ENCODE measurements at places on chromosomes 2 and 18.

GRCh38 chr18:48297139-48297538 is 112.0 kb downstream of the ZBTB7C start:
- no peak overlapping the region for H3K27ac ChIP-seq
- H3K36me3 ChIP-seq: no peaks in the 10 kb centered on the region
- no peak overlapping the region for H3K4me3 ChIP-seq
- no peaks in the 10 kb centered on the region for H3K27me3 ChIP-seq
- no peak for DNase-seq

- H3K4me3 ChIP-seq: no peak overlapping the region
- H3K36me3 ChIP-seq: peaks cover 6% of the 10 kb centered on the region
- peaks cover 34% of the 10 kb centered on the region for H3K4me1 ChIP-seq
- H3K27ac ChIP-seq: no peak overlapping the region
These were observed 22.4 kb downstream of the TWSG1 start for GRCh38 chr18:9356976-9357375.

DNA sequence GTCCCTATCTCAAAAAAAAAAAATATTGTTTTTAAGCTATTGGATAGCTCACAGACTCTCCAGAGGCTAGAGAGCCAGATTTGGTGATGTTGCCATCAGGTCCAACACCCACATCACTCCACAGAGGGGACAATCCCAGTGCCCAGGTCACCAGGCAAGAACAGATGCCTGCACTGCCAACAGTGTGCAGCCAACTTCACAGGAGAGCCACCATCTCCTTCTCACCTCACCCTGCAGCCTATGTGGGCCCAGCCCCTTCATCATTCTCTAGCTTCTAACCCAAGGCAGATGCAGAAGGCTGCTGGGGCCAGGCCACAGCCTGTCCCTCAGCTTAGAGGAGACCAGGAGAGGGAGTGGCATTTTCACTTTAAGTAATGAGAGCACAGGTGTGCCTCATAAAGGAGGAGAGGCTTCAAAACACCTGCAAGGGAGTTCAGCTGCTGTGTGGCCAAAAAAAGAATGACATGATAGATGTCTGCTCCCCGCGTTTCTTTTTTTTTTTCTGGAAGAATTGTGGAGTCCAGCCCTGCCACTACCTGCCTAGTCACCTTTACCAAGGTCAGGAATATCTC is 98.0 kb upstream of the ZSWIM2 start:
- no peaks in the 10 kb centered on the region for H3K27me3 ChIP-seq
- H3K36me3 ChIP-seq: no peaks in the 10 kb centered on the region
- H3K4me1 ChIP-seq: peaks cover 5% of the 10 kb centered on the region

DNA sequence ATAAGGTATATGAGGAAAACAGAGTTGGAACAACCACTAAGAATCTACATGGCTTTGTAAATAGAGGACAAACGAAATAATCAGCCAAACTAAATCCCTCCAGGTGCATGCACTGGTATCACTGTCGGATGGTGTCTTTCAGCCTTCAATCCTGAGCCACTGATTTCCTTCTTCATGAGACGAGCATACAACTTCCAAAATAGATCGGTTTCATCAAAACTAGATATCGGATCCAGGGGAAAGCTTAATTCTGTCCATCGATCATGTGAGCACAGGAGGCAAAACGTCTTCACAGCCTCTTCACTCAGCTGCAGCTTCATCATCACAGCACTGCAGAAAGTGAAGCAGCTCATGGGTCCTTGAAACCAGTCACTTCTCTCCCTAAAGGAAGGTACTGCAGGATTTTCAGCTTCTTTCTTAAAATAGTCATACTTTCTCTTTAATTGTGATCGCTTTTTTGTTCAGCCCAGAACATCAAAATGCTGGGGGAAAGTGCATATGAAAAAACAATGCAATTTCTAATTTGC is 80.5 kb downstream of the DTNB start:
- H3K27me3 ChIP-seq: no peaks in the 10 kb centered on the region
- H3K4me1 ChIP-seq: no peaks in the 10 kb centered on the region
- peaks cover 2% of the 10 kb centered on the region for H3K36me3 ChIP-seq
- no peak overlapping the region for H3K4me3 ChIP-seq

DNA sequence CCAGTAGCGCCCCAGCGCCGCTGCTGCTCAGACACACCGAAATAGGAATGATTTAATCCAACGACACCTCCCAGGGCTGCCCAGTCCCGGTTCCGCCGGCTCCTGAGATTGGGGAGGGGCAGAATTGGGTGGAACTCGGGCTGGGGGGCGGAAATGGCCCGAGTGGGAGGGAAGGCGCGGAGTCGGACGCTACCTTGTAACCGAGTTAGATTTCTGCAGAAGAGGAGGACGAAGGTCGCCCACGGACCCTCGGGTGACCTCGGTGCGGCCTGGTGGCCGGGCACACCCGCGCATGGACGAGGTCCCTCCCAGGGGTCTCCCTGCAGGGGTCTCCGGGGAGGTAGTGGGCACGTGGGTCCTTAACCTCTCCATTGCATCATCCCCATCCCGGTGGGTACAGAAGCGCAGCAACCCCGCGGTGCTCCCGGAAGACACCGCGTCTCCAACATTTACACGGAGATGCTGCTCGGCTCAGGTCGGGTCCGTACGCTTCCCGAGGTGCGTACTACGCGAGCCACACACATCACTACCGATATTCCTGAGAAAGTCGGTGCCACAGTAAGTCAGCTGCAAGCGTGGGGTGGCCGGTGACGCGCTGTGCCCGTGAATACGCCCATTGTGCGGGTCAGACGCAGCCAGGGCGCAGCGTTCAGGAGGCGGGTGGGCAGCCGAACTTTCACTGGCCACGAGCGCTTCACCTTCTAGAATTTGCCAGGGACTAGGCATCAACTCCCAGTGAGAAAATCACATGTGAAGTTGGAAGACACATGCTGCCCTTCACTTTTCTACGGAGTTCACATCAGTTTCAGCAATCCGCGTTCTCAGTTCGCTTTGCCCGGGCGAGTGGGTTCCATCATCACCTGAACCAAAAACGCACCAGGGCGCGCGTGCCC is 3.0 kb downstream of the ZNF516 start:
- DNase-seq: peak; percentile 43
- H3K27ac ChIP-seq: peak overlapping the region; percentile 90

DNA sequence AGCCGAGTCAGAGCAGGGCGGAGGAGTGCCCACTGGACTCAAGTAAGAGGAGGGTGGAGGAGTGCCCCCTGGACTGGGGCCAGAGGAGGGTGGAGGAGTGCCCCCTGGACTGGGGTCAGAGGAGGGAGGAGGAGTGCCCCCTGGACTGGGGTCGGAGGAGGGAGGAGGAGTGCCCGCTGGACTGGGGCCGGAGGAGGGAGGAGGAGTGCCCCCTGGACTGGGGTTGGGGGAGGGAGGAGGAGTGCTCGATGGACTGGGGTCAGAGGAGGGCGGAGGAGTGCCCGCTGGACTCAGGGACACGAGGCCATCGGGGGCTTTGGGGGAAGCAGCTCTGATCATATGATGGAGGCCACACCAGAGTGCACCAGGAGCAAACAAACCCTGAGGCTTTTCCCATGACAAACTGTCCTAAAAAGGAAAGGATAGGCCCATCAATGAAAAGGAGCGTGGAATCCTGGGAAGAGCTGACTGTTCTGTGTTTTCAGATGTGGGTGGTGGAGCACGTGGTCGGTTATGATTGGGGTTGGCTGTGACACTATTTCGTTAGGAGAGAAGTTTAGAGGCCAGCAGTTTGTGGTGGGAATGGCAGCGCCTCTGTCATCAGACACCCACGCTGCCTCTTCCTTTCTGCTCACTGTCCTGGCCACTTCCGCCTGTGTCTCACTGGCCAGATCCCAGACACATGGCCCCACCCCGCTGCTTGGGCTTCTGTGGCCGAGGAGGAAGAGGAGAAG is 24.5 kb upstream of the HPCAL1 start:
- no peak for DNase-seq
- H3K27ac ChIP-seq: peak overlapping the region; percentile 66
- no peaks in the 10 kb centered on the region for H3K36me3 ChIP-seq

- DNase-seq: no peak
- no peak overlapping the region for H3K27ac ChIP-seq
- no peaks in the 10 kb centered on the region for H3K36me3 ChIP-seq
These were observed 163.3 kb upstream of the NABP1 start for GRCh38 chr2:191514613-191515012.

DNA sequence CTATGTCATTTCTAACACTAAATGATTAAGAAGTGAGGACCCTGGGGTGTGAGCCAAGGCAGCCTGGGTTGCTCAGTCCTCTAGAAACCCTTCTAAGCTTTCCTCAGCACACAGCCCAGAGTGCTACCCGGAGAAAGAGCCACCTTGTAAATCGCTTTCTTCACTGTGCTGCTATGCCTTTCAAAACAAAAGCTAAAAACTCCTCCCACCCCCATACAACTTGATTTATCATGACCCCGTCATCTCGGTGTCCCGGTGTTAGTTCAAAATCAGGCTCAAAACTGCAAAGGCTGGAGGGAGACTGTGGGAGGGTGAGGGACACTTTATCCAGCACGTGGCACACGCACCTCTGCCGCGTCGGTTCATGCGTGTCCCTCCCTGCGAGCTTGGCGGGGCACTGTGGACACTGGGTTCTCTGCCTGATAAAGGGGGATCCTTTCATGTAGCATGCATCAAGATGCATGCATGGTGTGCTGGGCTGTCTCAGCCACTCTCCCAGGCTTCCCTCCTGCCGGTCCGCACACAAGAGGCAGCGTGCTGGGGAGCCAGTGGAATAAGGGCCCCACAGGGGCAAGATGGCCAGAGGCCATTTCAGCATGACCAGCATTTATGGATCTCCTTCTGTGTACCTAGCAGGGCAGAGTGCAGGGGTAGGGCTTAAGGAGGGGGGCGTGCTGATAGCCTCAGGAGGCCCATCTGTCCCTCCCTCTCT is 170.4 kb downstream of the SMAD7 start:
- H3K4me3 ChIP-seq: no peak overlapping the region
- H3K27ac ChIP-seq: peak overlapping the region; percentile 68
- DNase-seq: peak; percentile 61
- H3K36me3 ChIP-seq: peaks cover 11% of the 10 kb centered on the region

- no peak overlapping the region for H3K27ac ChIP-seq
- no peak for DNase-seq
- no peaks in the 10 kb centered on the region for H3K36me3 ChIP-seq
- no peaks in the 10 kb centered on the region for H3K27me3 ChIP-seq
- H3K4me3 ChIP-seq: no peak overlapping the region
These were observed 319.9 kb upstream of the ACVR2A start for GRCh38 chr2:147524912-147525311.

GRCh38 chr2:34004936-34005335 is 405.8 kb upstream of the FAM98A start:
- no peaks in the 10 kb centered on the region for H3K36me3 ChIP-seq
- no peak for DNase-seq
- H3K27ac ChIP-seq: no peak overlapping the region
- H3K4me1 ChIP-seq: no peaks in the 10 kb centered on the region

DNA sequence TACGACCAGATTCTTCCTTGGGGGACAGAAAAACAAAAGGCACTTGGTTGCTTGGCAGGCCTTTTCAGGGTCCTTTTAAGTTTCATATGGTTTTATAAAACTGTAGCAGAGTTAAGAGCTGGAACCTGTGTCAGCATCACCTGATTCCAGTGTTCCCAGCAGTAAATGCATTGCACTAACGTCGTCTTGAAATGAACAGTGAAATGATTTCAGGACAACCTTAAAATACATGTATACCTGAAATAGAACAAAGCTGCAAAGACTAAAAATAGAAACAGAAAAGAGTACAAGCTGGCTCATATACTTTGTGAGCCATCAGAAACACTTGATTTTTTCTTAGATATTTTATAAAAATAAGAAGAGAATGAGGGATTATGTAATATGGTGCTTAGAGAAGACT is 51.9 kb downstream of the ACSL3 start:
- H3K4me1 ChIP-seq: peaks cover 88% of the 10 kb centered on the region
- no peak overlapping the region for H3K4me3 ChIP-seq

- peaks cover 9% of the 10 kb centered on the region for H3K4me1 ChIP-seq
- no peaks in the 10 kb centered on the region for H3K36me3 ChIP-seq
- no peak overlapping the region for H3K27ac ChIP-seq
- peaks cover 9% of the 10 kb centered on the region for H3K27me3 ChIP-seq
- no peak overlapping the region for H3K4me3 ChIP-seq
- no peak for DNase-seq
These were observed 1.6 kb upstream of the SLC5A7 start for GRCh38 chr2:107984707-107985106.

DNA sequence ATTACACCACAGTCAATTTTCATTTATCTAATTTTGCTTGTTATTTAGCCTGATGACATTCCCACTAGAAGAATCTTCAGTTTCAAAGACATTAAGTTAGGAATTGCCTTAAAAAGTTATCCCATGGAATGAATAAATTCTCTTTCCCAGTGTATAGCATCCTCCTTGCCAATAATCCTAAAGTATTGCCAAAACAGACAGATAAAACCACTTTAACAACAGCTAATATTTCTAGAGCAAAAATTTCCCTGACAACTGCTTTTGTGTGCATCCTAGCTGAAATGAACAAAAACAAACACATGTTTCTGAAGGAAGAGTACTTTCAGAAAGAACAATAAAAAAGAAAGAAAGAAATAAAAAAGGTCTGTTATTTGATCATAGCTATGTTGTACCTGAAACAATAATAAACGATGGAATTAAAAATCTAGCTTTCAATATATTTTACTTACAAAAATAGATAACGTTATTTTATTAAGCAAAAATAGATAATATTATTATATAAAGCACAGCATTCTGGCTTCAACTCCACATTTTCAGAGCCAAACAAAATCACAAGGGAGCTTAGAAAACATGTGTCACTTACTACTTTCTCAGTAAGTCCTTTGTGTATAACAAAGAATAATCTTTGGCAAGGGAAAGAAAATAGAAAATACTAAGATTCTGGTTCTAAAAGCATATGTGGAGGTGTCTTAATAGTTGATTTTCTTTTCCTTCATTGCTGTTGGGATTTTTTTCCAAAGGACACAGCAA is 939.0 kb upstream of the CRIM1 start:
- no peaks in the 10 kb centered on the region for H3K36me3 ChIP-seq
- DNase-seq: no peak
- H3K27me3 ChIP-seq: no peaks in the 10 kb centered on the region
- H3K4me3 ChIP-seq: no peak overlapping the region

- no peak for DNase-seq
- no peaks in the 10 kb centered on the region for H3K4me1 ChIP-seq
- no peak overlapping the region for H3K27ac ChIP-seq
These were observed 222.0 kb downstream of the KLHL29 start for GRCh38 chr2:23606968-23607367.

DNA sequence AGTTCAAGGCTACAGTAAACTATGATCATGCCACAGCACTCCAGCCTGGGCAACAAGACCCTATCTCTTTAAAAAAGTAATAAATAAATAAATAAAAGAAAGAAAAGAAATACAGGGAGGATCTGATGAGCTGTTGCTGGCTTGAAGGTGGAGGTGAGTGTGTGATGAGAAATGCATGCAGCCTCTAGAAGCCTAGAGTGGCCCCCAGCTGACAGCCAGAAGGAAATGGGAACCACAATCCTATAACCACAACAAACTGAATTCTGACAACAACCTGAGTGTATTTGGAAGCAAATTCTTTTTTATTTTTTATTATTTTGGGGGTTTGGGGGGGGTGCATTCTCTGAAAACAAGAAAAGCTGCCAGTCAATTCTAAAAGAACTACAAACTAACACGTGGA is 14.6 kb downstream of the NOL10 start:
- H3K27me3 ChIP-seq: no peaks in the 10 kb centered on the region
- H3K4me3 ChIP-seq: no peak overlapping the region
- H3K36me3 ChIP-seq: peaks cover 6% of the 10 kb centered on the region
- H3K4me1 ChIP-seq: no peaks in the 10 kb centered on the region

- no peaks in the 10 kb centered on the region for H3K4me1 ChIP-seq
- no peaks in the 10 kb centered on the region for H3K36me3 ChIP-seq
- peak overlapping the region; percentile 34 for H3K27ac ChIP-seq
- no peaks in the 10 kb centered on the region for H3K27me3 ChIP-seq
- DNase-seq: no peak
These were observed 257.7 kb downstream of the ANAPC1 start for GRCh38 chr2:111626037-111626864.
